ENCODE measurements at places on chromosomes 2 and 18. TPM values are rescaled to one million over a fixed set of nuclear protein-coding genes. Genes with fewer than 3 reads are reported as not detected.

KLHL29 gene
- total RNA-seq = 8.4 TPM

LAMA1 gene
- 15.1 TPM for total RNA-seq

BAZ2B gene
- total RNA-seq = 189 TPM

SLC35F5 gene
- 173 TPM for total RNA-seq

CCDC102B gene
- 20.1 TPM for total RNA-seq

NPPC gene
- total RNA-seq = not detected

HEATR5B gene
- 126 TPM for total RNA-seq

POLE4 gene
- 16.5 TPM for total RNA-seq
